ENCODE measurements at places on chromosomes 4 and X.
A peak's percentile ranks its signal among the peaks of the same experiment; 100 is the strongest.

DNA sequence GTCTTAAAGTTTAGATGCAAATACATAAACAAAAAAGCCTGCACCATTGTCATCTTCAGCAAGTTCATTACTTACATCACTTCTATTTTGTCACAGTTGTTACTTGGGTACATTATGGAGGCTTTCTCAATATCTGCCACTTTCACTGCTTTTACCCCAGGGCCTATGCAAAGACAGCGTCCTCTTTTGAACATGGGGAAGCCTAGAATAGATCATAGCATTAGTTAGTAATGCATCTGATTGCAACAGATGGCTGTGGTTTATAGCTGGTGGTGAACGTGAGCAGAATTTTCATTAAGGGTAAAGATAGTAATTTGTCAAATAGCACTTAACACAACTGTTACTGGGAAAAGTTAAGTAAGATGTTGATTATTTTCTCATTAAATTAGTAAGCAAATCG is 729 bp downstream of the CXCL11 start:
- no peak for DNase-seq

- no peak for DNase-seq
Measured at GRCh38 chr4:174320494-174321199, 36.9 kb downstream of the CEP44 start.

- DNase-seq = no peak
Measured at GRCh38 chr4:154456240-154456639, 35.4 kb downstream of the DCHS2 start.

DNA sequence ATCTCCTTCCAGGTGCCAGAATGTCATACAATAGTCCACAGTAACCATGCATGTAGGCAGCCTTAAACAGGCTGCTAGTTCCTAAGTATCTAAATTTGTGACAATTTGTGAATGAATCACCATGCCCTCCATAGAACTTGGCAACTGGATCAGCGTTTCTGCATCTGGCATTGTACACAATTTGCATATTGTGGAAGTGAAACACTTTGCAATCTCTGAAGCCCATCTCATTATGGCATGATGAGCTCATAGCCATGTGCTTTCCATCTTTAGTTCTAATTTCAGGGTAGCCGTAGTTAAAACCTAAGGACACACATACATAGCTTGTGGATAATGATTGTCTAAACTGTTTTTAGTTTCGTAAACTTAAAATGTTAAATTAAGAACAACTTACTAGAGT is 573.6 kb downstream of the PPP4R3C start:
- DNase-seq = no peak

DNA sequence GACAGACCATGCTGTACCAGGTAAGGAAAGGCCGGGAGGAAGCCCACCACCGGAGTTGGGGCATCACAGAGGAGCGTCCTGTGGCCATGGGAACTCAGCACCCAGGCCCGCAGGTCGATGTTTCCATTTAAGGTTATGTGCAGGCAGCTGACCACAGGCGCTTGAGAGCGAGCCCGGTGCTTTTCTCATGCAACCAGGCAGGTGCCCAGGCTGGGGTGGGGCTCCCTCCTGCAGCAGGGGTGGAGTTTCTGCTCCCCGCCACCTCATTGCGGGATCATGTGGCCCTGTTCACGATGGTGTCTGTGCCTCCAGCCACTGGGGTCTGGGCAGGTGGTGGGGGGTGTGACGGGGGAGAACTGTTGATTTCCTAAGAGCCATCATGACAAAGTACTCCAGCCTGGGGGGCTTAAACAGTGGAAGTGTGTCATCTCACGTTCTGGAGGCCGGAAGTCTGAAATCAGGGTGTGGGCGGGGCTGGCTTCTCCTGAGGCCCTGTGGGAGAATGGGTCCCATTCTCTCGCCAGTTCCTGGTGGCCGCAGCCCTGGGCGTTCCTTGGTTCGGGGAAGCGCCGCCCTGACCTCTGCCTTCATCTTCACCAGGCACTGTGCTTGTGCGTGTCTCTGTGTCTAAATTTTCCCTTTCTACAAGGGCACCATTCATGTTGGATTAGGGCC is 60.9 kb downstream of the CPZ start:
- DNase-seq = no peak

DNA sequence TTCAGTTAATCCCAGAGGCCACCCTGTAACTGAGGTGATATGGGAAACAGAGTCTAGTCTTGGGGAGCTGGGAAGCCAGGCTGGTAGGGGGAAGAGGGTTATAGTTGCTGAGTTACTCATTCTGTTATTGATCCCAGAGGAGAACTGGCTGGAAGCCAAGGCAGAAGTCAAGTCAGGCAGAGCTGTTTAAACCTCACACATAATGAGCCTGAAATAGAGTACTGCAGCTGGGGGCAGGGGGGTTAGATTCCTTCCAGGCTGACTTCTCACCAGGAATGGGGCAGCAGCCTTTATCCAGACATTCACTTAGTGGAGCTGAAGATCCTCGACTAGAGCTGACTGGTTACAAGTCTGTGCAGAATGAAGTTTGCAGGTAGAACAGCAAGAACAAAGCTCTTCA is 144.9 kb downstream of the C4orf33 start:
- DNase-seq = no peak

DNA sequence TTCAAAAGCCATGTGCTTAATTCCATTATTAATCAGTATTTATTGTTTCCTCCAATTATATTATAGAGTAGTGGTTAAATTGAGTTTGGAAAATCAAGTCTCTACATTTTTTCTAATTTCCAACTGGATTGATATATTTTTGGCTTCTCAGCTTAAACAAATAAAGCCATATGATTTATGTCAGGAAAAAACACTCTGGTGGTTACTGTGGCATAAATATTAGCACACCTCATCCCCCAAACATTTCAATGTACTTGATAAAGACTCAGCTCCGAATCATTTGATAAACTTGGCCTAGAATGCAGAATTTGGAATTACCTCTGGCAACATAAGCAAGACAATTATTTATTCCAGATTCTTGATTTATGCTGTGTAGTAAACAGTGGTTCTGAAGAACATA is 2313.8 kb downstream of the ARAP2 start:
- no peak for DNase-seq

GRCh38 chr4:59248313-59248712 is 1951.8 kb upstream of the ADGRL3 start:
- DNase-seq = no peak

DNA sequence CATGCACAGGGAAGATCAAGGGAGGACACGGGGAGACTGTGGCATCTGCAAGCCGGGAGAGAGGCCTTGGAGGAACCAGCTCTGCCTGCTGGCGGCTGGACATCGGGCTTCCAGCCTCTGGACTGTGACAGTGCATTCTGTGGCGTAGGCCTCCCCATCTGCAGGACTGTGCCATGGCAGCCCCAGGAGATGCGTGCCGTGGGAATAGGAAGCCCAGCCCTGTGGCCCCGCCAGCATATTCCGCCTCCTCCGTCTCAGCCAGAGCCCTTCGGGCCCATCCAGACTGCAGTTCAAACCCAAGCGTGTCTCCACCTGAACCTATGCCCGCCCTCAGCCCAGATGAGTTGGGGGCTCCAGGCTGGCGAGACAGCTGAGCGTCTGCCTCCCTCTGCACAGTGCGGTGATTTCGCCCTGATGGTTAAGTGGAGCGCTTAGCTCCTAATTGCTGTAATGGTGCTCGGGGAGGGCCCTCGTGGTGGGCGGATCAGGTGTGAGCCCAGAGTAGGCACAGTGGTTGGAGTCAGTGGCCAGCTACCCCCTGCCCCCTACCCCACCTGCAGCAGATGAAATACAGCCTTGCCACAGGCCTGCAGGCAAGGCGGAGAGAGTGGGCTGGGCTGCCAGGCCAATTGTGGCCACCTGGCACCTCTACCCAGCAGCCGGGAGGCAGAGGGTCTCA is 133.9 kb downstream of the HMX1 start:
- DNase-seq = no peak

DNA sequence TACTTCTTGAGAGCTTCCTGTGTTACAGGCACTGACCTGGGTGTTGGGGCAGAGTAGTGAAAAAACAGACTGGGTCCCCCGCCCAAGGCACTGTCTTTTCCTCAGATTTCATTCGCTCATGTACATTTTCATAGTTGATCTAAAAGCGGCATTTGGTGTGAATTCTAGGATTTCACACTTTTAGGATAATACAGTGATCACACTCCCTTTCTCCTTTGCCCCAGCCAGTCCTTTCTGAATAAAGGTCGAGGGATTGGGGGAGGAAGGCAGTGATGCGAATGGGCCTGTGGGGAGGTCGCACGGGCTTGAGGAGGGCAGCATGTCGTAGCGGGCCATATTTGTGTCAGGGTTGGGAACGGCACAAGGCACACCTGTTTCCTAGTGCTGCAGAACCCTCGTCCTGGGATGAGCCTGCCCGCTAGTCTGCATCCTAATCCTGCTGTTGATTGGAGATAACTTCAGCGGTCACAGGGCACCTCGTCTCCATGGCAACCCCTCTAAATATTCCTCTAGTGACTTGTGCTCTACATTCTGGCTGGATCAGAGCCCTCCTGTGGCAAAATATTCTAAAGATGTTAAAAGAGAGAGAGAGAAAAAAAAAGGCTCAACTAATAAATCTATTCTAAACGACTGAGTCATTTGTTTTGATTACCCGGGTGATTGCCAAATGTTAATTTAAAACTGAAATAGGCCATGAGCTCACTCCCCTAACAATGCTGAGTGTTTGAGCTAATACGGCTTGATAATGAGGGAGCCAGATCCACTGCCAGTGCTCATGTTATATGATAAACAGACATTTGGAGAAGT is 21.8 kb downstream of the FHL1 start:
- DNase-seq = no peak

GRCh38 chr4:34516524-34516923 is 1727.8 kb downstream of the ARAP2 start:
- no peak for DNase-seq

- DNase-seq = no peak
Measured at GRCh38 chr4:42411803-42412202, 14.5 kb downstream of the SHISA3 start.

GRCh38 chrX:110015032-110015431 is 12.1 kb downstream of the TMEM164 start:
- DNase-seq = no peak

GRCh38 chrX:148500423-148501385 is at the start of gene AFF2:
AFF2 (plus strand) TSS chrX:148500617; CDS start chrX:148501098, 481 bp downstream.
- peak; percentile 27 for DNase-seq

- no peak for DNase-seq
Measured at GRCh38 chrX:112577146-112577545, 102.6 kb downstream of the LHFPL1 start.

GRCh38 chrX:65689377-65689776 is 21.9 kb downstream of the MSN start:
- DNase-seq = no peak

DNA sequence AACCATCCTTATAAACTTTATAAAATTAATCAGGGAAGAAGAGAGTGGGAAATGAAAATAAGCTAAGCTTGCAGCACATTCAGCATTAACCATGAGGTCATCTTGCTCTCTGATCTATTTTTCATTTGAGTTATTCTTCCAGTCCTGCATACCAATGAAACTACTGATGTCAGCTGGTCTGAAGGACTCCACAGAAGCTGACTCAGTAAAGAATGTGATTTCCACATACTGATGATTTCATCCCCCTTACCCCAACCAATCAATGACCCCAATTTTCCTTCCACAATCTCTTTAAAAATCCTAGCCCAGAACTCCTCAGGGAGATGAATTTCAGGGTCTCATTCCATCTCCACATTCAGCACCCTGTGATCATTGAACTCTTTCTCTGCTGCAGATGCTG is 18.8 kb upstream of the DSPP start:
- DNase-seq = no peak

- no peak for DNase-seq
Measured at GRCh38 chrX:129980540-129981199, 1.8 kb upstream of the BCORL1 start.

GRCh38 chr4:123833171-123833643 is 436.6 kb downstream of the SPRY1 start:
- no peak for DNase-seq

DNA sequence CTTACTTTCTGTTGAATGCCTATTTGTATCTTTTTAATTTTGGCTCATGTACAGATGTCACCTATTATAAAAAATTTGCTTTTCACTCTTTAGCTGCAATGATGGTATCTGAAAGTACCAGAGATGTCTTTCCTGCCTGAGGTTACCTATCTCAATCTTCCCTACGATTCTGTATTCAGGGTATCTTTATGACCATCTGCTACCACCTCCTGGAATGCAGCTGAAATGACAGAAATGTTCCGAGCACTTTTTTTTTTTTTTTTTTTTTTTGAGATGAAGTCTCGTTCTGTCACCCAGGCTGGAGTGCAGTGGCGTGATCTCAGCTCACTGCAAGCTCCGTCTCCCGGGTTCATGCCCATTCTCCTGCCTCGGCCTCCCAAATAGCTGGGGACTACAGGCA is 136.4 kb downstream of the REPS2 start:
- DNase-seq = no peak

GRCh38 chr4:1084796-1085403 is 28.5 kb downstream of the RNF212 start:
- no peak for DNase-seq

DNA sequence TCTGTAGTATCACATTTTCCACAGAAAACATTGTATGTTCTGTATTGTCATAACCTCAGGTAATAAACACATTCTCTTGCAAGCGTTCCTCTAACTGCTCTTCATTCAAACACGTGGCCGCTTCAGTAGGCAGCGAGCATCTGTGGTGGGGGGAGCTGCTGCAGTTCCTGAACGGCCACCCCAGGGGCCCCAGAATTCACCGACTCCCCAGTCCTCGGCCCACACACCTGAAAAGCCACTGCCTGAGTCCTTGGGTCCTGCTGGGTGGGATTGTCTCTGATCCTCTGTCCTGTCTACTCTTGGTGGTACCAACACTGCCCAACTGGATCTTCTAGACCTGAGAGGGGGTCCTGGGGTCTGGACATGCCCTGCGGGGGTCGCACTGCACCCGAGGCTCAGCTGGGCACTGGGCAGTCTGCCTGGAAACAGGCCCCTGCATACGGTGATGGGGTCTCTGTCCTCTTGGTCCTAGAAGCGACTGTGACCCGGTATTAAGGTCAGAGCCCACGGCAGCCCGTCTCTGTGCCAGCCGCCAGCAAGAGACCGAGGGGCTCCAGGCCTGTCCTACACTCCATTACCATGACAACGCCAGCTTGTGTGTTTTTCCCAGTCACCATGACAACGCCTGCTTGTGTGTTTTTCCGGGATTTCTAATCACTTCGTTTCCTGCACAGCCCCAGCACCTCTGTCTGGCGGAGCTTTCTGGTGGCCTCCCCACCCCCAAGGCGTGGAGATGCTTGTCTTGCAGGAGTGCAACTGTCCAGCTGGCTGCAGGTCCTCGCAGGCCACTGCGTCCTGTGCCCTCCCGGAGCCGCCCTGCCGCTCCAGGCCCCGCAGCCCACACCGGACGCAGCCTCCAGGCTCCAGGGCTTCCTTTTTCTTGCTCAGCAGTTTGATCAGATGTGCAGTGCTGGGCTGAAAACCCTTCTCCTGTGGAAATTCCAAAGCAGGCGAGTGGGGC is 16.0 kb downstream of the CTBP1 start:
- DNase-seq = no peak

DNA sequence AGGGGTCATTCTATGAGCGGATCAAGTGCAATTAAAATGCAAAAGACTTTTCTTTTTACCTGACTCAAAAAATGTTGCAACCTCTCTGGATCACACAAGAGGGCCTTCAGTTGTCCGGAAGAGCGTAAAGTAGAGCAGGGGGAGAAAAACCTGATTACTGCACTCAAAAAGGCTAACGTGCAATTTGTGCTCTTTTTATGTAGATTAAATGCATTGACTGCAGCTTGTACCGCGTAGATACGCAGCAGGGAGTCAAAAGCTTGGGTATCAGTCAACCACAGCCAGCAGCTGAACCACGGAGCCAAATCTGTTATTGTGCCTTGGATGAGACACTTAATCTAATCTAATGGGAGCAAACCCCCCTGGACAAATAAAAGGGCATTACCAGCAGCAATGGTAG is 107.3 kb upstream of the RAI2 start:
- DNase-seq = no peak
